ENCODE measurements at places on chromosomes 7 and 10.

- DNase-seq, result no peak
These were observed 159.8 kb downstream of the DIP2C start for GRCh38 chr10:529468-530230.

GRCh38 chr7:98286093-98286539, 4.6 kb downstream of the BRI3 start:
- DNase-seq, result no peak

DNA sequence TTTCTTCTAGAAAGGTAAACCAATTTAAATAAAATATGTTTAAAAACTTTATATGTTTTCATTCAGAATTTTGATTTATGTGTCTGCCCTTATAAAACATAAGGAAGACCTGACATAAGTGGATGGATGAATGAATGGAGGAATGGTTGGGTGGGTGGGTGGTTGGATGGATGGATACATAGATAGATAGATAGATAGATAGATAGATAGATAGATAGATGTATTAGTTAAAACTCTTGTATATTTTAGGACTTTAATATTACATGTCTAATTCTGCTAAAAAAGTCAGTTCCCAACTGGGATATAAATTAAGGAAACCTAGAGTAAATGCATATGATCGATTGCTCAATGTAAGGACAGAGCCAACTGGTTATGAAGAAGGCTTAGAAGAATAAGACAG, 156.3 kb upstream of the WNT16 start:
- no peak for DNase-seq

GRCh38 chr7:129889133-129889844, 63.5 kb downstream of the UBE2H start:
- DNase-seq, result no peak

DNA sequence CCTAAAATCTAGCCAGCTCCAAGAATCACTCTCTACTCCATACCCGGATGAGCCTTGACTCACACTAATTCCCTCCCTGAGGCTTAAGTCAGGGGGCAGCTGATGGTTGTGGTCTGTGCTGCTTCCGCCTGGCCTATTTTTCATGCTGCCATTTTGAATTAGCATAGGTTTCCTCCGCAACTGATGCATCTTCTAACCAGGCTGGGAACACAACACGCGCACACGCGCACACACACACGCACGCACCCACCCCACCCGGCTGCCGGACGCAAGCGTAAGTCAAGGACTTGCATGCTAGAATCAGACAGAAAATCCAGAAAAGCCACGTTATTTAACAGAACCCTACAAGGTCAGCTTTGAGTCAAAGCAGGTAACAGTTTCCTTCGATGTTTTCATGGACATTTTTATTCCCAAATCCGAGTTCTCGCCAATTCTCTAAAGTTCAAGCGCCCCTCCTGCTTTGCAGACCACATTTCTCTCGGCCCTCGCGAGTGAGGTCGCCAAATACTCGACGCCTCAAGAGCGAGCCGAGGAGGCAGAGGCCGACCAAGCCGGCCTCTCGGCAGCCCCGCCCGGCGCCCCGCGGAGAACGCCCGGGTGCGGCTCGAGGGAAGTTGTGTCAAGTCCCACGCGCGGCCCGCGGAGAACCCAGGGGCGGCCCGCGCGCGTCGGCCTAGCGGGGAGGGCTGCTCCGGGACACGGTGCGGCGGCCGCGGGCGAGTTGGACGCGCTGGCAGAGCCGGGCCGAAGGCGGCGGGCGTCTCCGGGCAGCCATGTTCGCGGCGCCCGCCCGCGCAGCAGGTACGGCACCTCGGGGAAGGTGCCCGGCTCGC, 961 bp downstream of the SCRN1 start:
- peak; percentile 29 for DNase-seq

- DNase-seq, result no peak
These were observed 71.4 kb upstream of the ZNF438 start for GRCh38 chr10:31103112-31103511.

GRCh38 chr7:127924874-127925273, 106.4 kb downstream of the LRRC4 start:
- DNase-seq, result no peak

- no peak for DNase-seq
These were observed 74.3 kb upstream of the MKX start for GRCh38 chr10:27819781-27820531.

- DNase-seq, result peak; percentile 54
These were observed 15.9 kb downstream of the LAMB4 start for GRCh38 chr7:108114117-108114841.

GRCh38 chr7:105187302-105188169, 173.5 kb downstream of the KMT2E start:
- DNase-seq, result peak; percentile 64
